ENCODE measurements at places on chromosomes 2 and 18. TPM values are rescaled to one million over a fixed set of nuclear protein-coding genes. Genes with fewer than 3 reads are reported as not detected.

The B3GNT7 gene
- 330 TPM for total RNA-seq

The TTC39C gene
- total RNA-seq: 13.2 TPM

DNA sequence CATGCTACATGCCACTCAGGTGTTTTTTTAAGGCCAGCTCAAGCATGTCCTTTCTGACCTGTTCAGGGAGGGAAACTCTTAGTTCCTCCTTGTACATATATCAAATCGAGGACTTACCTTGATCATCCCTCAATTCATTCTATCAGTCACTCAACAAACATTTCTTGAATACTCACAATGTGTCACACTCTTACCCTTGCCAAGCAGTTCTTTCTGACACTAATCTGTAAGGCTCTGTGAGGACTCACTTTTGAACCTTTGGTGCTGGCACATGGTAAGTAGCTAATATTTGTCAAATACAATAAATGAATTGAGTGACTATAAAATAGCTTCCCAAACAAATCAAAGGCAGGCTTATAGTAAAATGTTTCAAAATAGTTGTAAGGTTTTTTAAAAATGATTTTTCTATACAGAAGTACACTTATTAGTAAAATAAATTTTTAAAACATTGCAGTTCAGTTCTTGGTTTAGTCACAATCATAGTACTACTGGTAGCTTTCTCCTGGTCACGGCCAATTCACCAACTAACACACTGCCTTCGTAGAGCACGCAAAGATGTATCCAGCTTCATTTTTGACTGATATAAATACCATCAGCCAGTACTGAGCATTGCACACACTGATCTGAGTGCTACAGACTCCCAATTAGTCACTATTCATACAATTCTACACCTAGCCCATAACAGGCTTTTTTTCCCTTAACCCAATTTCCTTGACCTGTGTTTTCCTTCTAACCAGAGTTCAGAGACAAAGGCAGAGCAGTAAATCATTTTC, 50.9 kb downstream of the ZEB2 start:
- DNase-seq: no peak

DNA sequence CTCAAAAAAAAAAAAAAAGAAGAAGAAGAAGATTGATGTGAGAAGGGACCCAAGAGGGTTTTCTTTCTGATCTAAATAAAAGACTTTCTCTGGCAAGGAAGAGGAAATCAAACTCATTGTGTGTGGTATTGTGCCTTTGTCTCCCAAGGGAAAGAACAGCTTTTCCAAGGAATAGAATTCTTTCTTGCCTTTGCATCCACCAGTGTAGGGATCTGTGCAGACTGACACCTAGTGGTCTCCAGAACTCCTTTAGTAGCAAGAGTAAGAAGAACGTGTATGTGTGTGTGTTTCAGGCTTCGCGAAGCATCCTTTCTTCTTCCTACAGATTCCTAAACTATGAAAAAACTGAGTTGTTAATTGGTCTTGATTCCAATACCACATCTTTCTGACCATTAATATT, 33.5 kb upstream of the CRIM1 start:
- no peak for DNase-seq

DNA sequence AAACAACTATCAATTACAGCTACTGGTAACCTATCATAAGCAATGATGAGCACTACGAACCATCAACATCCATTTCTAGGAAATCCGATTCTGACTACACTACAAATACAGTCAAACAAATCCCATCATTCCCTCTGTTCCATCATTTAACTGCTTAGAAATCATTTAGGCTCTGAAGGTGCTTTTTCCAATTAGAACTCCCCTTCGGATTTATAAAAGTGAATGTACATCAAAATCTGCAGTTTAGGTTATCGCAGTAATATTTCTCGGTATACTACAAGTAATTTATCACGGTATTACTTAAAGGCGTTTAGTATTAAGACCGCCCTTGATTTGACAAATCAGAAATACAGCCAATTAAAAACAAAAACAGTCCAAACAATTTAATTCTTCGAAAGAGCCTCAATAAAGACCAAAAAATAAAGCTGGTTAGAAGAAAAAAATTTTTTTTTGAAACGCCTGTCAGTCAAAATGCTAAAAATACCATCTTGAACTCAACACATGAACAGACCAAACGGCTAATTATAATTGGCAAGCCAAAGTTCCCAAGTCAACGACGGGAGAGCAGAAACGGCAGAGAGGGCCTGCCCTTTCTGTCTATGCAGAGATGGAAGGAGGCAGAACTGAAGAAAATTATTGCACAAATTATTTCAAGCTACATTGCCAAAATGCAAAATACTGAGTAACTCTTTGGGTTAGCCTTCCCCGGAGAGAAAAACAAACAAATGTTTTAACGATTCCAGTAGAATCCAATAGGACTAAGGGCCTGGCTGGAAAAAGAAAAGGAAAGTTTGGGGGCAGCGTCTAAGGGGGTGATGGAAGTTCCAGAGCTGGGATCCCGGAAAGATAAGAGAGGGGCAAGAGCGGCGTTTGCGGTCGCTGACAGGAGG, 1.2 kb downstream of the VPS54 start:
- DNase-seq: peak; percentile 46

GRCh38 chr2:3536682-3537632, 17.6 kb upstream of the ADI1 start:
- DNase-seq: no peak

DNA sequence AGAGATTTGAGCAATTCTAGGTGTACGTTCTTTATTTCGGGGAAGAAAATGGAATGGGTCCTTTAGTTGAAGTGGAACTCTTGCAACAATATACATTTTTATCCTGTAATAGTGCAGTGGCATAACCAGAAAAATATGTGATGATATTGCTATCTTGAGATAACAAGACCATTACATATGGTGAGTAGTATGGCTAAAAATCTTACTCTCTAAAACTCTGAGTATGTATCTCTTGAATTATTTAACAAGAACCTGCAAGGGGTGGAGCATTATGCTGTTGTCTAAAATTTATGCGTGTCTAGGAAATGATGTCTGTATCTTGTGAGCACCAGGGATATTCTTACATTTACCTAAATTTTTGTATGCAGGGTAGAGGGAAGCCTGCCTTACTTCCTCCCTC, 68.4 kb upstream of the SLC4A10 start:
- no peak for DNase-seq

DNA sequence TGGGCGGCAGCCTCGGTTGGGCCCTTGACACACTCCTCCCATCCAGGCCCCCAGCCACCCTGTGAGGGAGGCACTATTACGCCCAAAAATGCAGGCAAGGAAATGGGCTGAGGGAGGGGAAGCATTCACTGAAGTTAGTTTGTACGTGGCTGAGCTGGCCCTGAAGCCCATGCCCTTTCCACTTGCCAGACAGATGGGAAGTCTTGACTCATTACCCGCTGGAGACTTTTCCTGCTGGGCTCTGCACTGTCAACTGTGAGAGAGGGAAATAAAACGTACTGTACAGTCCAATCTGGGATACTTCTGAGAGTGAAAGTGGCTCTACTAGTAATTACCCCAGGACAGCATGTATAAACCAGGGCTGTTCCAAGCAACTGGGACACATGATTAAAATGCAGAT, 125.9 kb downstream of the MSH2 start:
- DNase-seq: no peak

DNA sequence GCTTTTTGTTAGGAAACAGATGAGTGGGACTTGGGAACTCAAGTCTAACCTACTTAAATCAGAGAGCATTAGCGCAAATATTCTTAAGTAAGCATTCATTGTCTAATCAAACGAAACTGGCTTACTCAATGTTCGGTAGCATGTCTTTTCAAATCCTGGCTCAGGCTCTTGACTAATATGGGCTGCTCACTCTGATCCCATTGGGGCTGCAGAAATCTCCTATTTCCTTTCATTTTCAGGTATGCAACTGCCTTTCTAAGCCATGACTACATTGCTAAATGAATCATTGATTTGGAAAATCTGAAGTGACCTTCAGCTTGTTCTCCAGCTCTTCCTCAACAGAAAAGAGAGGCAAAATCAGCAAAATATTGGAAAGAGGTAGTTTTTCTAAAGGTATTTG, 2084.4 kb upstream of the PIK3C3 start:
- DNase-seq: no peak

- no peak for DNase-seq
Measured at GRCh38 chr2:26174691-26175465, 2.0 kb downstream of the GAREM2 start.

DNA sequence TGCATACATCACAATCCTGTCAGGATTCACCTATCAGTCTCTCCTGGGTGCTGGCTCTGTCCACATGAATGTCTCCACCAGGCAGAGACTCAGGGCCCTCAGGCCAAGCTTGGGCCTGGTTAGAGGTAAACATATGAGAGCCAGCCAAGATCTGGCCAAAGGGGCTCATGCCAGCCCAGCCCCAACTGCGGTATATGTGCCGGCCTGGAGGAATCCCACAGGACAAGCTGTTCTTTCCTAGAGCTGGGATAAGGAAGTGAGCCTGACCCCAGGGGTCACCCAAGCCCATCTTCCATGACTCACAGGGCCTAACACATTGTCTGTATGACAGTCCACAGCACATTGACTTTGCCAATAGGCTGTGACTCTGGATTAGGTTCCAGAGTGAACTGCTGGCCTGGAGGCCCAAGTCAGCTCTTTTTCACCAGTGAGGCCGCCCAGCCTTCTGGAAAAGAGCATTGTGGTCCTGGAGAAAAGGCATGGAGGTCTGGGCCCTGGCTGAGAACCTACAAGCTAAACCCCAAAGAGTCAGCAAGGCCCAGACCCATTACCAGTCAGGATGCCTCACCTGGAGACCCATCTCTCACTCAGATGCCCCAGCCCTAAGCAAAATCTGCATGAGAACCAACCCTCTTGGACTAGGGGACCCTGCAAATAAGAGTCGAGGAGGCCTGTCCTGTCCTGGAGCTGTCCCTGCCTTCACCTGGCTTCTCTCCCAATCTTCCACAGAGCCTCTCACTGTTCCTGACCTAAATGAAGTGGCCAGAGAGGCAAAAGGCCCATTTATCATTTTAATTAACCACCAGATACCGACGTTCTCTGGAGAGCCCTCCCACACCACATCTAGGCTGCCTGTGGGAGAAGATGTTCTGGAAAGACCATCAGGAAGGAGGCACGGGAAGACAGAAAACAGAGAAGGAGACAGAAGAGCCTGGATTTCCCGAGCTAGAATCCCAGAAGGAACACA, 120.9 kb upstream of the PKDCC start:
- DNase-seq: no peak

DNA sequence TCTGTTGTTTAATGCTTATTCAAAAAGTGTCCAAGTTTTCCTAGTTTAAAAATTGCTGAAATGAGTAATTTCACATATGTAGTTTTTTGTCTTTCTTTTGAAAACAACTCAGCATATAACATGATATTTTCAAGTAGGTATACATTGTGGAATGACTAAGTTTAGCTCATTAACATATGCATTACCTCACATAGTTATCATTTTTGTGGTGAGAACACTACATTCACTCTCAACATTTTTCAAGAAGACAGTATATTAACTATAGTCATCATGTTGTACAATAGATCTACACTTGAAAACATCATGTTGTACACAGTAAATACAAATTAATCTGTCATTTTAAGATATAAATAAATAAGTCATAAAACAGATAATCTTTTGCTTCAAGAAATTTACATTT, 340.0 kb downstream of the CCDC85A start:
- DNase-seq: no peak

DNA sequence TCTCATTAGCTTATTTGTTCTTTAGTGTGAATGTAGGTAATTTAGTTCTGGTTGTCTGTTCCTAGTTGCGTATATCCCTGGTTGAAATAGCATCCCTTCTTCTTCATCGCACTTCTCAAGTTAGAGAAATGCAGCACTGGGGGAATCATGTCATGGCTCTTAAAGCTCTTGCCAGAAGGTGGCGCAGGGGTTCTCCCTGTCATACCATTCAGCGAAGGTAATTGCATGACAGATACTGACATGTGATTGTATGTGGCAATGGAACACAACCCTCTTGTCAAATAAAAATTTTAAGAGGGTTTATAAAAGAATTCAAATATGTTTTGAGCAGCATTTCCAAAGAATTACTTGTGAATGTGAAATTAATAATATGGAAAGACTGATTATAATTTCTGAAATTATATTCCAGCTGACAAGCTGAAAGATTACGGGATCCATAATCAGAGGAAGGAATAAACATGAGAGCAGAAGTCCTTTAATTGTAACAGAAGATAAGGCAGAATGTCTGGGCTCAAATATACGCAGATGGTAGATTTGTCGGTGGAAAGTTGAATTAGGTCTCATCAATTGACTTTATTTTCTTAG, 411.7 kb downstream of the DSEL start:
- DNase-seq: peak; percentile 33

DNA sequence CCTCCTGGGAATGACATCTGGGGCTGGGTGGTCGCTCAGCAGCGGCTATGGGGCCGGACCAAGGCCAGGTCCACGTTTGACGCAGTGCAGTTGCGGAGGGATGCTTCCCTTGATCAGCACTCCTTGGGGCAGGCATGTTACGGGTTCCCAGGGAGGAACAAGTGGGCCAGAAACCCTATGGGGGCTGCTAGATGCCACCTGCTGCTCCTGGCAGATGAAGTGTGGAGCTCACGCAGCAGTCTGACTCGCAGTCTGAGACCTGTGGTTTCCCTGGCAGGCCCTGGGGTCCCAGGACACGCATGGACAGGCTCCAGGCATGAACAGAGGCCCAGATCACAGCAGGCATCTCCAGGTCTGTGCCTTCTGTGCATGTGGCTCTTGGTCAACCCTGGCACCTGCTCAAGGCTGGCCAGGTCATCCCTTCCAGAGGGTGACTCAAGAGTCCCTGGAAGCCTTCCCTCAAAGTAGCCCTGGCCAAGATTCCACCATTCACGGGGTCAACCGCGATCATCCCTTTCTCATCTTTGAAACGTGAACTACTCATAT, 20.0 kb downstream of the KCNF1 start:
- DNase-seq: no peak

DNA sequence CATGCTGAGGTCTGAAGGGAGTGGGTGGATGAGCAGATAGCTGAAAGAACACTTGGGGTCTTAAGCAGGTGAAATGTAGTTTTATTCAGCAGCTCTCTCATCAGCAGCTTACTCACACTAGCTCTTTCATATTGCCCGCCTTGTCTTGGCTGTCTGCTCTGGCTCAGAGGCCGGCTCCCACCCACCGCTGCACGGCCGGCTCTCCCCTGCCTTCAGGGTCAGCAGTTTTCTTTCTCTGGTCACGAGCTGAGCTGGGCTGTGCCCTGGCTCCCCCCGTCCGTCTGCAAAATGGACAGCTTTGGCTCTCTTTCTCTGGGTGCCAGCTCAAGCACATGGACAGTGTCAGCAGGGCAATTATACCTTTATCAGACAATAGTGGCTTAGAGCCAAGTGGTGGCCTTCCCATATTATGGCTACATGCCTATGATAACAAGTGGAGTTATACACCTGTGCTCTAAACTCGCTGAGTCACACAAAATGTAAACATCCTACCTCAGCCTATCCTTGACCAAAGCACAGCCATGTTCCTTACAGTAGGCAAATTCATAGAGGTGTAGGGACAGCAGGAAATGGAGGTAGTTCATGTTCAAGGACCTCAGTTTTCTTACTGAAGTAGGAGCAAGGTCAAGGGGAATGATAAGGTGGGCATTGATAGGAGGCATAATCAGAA, 224.8 kb downstream of the SOCS6 start:
- no peak for DNase-seq
